ENCODE measurements at places on chromosomes 7 and 10. TPM values are rescaled to one million over a fixed set of nuclear protein-coding genes. Genes with fewer than 3 reads are reported as not detected.

GRCh38 chr10:118793545-118793944 lies 38.8 kb upstream of the CACUL1 start:
- no peak for DNase-seq

- DNase-seq = no peak
Measured at GRCh38 chr7:111594602-111595001, 32.3 kb upstream of the IMMP2L start.

GRCh38 chr10:15901889-15902288 lies 41.6 kb upstream of the MINDY3 start:
- DNase-seq = no peak

DNA sequence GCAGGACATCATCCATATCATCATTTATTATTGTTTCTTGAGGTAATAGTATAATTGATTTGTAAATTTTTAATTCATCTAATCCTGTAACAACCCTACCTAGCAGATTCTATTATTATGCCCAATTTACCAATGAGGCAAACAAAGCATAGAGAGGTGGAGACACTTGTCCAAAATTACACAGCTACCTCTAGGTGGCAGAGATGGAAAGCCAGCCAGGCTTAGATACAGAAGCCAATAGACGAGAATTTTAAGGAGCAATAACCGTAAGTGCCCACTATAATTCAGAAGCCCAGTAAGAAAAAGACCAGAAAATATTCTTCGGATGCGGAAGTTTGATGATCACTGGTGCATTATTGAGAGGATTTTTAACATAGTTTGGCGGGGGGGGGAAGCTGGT lies 54.0 kb downstream of the ANK3 start:
- DNase-seq = no peak

- DNase-seq = no peak
Measured at GRCh38 chr10:42989481-42989921, 87.4 kb upstream of the RET start.

- no peak for DNase-seq
Measured at GRCh38 chr7:158789842-158790241, 39.5 kb downstream of the ESYT2 start.

GRCh38 chr7:105638334-105638733 lies 57.0 kb upstream of the EFCAB10 start:
- no peak for DNase-seq

GRCh38 chr7:122352454-122352853 lies 47.9 kb upstream of the FEZF1 start:
- DNase-seq = no peak

DNA sequence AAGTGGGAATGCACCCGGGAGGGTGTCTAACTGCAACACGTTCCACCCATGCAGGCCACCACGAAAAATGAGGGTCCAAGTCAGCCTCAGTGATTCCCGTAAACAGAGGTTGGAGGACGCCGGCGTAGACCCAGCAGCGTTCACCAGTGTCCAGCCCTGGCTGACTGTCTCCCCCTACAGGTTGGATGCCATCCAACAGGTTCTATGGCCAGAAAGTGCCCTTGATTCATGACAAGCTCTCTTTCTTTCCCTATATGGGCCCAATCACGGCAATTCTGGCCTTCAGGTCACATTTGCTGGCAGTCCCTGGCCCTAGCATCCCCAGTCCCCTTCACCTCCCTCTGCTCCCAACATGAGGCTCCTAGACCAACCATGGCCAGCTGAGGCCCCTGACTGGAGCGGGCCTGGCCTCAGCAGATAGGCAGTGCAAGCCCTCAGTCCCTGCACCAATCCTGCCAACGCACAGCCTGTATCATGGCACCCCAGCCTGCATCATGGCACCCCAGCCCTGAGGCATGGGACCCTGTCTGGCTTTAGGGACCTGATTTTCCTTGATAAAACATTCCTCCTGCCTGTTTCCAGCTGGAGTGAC lies 227.4 kb downstream of the GRID1 start:
- no peak for DNase-seq

- DNase-seq = no peak
Measured at GRCh38 chr7:148151778-148152177, 438.8 kb upstream of the C7orf33 start.

DNA sequence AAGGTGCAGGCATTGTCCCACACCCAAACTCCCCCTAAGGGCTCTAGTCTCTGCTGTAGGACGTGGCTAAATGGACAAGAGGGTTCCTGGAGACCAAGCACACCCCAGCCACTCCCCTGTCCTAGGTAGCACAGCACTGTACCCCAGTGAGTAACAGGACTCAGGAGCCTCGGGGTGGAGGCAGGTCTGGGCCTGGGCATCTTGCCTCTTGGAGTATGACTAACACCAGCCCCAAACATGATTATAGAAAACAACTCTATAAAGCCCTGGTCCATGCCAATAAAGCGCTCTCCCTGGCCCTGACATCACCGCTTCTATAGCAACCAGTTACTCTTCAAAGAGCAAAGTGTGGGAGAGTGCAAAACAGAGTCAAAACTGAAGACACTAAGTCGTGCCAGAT lies 195.0 kb downstream of the CALN1 start:
- DNase-seq = no peak

- DNase-seq = no peak
Measured at GRCh38 chr7:110573862-110574528, 516.9 kb upstream of the LRRN3 start.

DNA sequence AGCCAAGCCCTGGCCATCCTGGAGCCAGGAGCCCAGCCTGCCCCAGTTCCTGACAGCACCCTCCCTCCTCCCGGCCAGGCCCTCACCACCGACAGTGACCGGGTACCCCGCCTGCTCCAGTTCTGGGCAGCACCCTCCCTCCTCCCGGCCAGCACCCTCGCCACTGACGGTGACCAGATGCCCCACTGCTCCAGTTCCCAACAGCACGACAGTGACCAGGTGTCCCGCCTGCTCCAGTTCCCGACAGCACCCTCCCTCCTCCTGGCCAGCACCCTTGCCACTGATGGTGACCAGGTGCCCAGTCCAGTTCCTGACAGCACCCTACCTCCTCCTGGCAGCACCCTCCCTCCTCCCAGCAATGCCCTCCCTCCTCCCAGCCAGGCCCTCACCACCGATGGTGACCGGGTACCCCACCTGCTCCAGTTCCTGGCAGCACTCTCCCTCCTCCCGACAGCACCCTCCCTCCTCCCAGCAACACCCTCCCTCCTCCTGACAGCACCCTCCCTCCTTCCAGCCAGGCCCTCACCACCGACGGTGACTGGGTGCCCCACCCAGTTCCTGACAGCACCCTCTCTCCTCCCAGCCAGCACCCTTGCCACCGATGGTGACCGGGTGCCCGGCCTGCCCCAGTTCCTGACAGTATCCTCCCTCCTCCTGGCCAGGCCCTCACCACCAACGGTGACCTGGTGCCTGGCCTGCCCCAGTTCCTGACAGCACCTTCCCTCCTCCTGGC lies 40.3 kb downstream of the VIPR2 start:
- no peak for DNase-seq

DNA sequence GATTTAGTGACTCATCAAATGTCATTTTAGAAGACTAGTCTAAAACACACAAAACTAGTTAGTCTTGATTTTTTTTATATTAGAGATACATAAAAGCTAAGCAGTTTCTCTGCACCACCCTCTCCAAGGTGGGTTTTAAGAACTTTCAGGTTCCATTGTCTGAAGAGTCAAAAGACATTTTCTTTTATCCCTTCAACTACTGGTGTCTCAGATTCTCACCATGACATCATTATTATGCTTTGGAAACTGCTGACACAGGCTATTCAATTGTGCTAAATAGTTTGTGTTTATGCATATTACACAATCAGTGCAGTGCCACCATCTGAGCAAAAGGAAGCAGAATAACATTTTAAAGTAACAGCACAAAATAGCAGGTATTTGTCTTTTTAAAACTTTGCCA lies 52.2 kb downstream of the IGF2BP3 start:
- DNase-seq = no peak

DNA sequence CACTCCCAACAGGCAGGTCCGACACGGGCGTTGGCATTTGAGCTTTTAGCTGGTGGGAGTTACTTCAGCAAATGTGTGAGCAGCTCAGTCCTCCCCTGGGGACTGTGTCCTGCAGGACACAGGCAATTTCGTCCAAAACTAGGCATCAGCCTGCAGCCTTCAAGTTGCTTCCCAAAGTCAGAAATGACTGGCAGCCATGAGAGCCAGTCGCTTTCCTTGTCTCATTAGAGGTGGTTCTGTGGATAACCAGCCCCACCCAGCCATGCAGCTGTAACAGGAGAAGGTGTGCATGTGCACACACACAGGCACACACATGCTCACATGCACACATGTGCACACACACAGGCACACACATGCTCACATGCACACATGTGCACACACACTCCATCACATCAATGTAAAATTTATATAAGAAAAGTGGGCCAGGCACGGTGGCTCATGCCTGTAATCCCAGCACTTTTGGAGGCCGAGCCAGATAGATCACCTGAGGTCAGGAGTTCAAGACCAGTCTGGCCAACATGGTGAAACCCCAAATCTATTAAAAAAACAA lies 138.8 kb upstream of the TCERG1L start:
- no peak for DNase-seq

DNA sequence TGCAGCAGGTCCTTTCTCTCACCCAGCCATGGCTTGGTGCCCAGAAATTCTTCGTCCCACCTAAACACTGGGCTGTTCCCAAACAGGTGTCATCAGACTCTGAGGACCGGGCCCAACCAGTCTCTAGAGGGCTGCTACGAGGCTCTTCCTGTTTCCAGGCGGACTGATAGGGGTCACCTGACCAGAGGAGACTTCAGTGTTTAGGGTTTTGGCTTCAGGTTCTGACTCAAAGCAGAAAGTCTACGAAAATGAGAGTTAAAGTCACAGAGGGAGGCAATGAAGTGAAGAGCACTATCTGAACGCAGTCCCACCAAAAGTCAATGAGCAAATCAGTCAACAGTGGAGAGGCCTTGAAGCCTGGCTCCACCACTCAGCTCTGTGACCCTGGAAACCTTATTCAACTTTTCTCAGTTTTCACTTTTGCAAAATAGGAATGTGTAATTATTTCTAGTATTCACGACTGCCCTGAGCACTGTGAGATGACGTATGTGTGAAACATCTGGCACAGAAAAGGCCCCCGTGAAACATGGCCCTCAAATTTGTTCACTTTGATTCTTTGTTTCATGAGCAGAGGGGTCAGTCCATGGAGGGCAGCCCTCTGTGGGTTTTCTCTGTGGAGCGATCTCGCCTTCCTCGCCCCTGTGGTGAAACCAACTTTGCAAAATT lies 189.9 kb upstream of the PDE1C start:
- DNase-seq = no peak

GRCh38 chr7:71987200-71987767 lies 424.9 kb downstream of the CALN1 start:
- DNase-seq = no peak

DNA sequence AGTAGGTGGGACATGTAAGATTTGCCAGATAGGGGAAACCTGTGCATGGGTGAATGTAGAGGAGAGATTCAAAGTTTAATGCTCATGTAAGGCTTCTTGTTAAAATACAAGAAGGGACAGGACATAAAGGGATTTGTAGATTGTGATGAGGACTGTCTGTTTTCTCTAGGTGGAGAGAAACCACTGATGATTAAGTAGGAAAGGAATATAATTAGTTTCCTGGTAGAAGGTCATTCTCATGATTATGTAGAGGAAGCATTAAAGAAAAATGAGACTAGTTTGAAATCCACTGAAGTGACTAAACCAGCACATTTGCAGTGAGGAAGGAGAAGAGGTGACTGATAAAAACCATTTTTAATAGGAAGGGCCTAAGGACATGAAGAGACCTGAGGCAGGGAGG lies 19.6 kb upstream of the MACC1 start:
- no peak for DNase-seq

- no peak for DNase-seq
Measured at GRCh38 chr10:69659241-69660038, 29.4 kb downstream of the FAM241B start.

DNA sequence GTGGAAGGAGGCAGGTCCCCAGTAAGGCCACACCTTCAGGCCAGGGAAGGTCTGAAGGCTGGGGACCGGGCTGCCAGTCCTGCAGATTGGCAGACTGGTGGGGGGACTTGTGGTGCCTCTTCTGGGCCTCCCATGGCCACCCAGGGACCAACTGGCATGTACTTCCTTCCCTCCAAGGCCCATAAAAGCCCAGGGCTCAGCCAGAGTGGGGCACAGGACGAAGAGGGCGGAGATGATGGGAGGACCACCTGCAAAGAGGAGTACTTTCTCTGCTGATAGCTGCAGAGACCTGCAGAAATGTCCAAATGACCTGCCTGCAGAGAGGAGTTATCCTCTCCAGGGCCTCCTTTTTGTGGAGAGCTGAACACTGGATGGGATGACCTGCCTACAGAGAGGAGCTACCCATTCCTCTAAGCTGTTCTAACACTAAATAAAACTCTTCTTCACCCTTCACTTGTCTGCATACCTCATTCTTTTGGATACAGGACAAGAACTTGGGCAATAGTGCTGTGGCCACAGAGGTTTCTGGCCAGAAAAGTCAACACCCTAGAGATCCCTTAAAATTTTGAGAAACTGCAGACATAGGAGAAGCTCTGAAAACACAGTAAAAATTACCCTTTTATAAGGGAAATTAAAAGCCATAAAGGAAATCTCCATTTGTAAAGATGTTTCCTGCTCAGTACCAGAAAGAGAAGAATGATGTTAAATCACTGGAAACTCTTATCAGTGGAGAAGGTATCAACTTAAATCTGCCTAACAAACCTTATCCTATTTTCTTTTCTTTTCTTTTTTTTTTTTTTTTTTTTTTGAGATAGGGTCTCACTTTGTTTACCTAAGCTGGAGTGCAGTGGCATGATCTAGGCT lies 20.7 kb upstream of the PRF1 start:
- DNase-seq = no peak

- DNase-seq = no peak
Measured at GRCh38 chr7:39383136-39383535, 183.1 kb upstream of the YAE1 start.

DNA sequence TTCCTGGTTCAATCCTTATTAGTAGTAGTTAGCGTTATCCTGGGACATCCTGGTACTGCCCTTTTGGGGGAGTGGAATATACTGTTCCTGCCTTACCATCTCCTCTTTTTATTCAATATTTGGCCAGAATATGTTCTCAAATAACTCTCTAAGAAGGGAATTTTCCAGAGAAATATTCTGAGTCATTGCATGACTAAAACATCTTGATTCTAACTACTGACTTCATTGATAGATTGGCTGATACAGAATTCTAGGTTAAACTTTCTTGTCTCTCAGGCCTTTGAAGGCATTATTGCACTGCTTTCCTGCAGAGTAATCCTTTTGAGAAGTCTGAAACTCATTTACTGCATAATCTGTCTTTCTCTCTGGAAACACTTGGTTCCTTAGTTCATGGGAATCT lies 275.5 kb upstream of the DGKB start:
- DNase-seq = no peak

GRCh38 chr7:28623105-28623730 lies 210.9 kb downstream of the CREB5 start:
- DNase-seq = no peak

Gene SFTPA1
- polyA plus RNA-seq = not detected

Gene LDB3
- polyA plus RNA-seq = 907 TPM

Gene HOXA1
- 0.50 TPM for polyA plus RNA-seq

Gene TRIM73
- polyA plus RNA-seq = 5.2 TPM

Gene CAMK2B
- polyA plus RNA-seq = 17.7 TPM

Gene C10orf105
- polyA plus RNA-seq = 0.50 TPM

Data from hindlimb muscle (tissue), 1 donor.